ENCODE measurements at places on chromosomes 12 and 14. TPM values are rescaled to one million over a fixed set of nuclear protein-coding genes. Genes with fewer than 3 reads are reported as not detected.

- peak; percentile 70 for DNase-seq
These were observed 15.8 kb upstream of the VPS33A start for GRCh38 chr12:122282061-122282460.

GRCh38 chr14:100486025-100486828 lies 101.0 kb downstream of the BEGAIN start:
- DNase-seq, result peak; percentile 77

- no peak for DNase-seq
These were observed 96.2 kb downstream of the ITPR2 start for GRCh38 chr12:26736563-26737486.

The KRT6C gene
- total RNA-seq, result not detected

GRCh38 chr14:43105305-43105704 lies 1401.8 kb downstream of the FSCB start:
- DNase-seq, result no peak

DNA sequence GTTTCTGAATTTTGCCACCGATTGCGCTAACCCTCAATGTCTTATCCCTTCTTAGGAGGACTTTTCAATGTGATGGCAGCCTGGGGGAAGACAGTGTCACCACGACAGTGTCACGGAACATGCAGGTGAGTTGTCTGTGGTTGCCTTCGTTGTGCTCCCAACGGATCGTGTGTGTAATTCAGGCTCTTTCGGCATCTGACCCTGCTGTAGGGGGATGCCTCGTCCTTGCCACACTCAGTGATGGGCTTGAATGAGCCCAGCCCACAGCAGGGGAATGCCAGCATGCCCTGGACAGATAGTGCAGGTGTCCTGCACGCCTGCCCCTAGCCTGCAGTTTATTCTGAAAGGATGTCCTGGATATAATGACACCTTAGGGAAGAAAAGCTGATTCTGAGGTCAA lies 123.8 kb upstream of the RTL1 start:
- no peak for DNase-seq

DNA sequence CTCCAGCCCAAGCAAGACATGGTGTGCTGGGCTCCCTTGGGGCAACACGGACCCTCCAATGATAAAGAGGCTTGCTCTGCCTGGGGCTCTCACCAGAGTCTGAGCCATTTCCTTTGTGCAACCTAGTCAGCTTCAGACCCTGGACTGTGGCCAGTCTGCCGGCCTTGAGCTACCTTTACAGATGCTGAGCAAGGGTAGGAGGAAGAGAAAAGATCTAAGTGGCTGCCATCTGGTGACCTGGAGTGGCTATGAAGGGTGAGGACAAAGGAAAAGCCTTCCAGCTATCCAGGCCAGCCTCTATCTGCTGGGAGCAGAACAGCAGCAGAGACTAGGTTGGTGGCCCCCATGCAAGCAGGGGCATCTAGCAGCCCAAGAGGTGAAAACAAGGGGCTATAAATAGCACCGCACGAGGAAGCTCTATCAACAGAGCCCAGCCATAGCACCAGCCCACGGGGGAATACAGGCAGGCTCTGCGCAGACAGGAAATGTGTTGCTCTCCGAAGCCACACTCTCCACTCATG lies 230.1 kb downstream of the FOXN3 start:
- no peak for DNase-seq

DNA sequence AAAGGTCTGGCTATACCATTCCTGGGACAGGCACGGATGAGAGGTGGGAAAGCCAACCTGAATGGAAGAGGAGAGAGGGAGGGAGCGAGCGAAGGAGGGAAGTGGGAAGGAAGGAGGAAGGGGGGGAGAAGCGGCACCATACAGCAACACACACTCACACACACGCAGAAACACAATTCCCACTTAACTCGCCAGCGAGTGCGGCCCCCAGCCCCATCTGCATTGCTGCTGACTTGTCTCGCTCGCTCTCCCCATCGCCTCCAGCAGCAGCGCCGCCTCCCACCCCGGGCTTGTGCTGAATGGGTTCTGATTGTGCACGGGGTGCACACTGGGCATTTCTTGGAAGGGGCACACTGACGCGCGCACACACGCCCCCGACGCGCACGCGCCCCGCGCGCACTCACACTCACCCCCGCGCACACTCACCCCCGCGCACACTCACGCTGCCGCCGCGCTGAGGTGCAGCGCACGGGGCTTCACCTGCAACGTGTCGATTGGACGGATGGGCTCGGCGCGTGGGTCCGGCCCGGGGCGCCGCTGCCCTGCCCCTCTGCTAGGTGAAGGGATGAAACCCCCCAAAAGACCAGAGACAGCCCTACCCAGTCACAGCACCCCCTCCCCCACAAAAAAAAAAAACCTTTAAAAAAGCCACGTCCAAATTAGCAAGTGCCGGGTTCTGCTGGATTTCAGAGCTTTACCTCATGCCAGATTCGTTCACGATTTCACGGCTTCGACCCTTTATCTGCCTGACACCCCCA lies 685 bp downstream of the GRIN2B start:
- no peak for DNase-seq

The TPH2 gene
- total RNA-seq, result not detected

The ARHGAP9 gene
- 0.79 TPM for total RNA-seq

GRCh38 chr14:89486505-89486904 lies 69.5 kb upstream of the FOXN3 start:
- no peak for DNase-seq

The TMEM233 gene
- total RNA-seq, result not detected

DNA sequence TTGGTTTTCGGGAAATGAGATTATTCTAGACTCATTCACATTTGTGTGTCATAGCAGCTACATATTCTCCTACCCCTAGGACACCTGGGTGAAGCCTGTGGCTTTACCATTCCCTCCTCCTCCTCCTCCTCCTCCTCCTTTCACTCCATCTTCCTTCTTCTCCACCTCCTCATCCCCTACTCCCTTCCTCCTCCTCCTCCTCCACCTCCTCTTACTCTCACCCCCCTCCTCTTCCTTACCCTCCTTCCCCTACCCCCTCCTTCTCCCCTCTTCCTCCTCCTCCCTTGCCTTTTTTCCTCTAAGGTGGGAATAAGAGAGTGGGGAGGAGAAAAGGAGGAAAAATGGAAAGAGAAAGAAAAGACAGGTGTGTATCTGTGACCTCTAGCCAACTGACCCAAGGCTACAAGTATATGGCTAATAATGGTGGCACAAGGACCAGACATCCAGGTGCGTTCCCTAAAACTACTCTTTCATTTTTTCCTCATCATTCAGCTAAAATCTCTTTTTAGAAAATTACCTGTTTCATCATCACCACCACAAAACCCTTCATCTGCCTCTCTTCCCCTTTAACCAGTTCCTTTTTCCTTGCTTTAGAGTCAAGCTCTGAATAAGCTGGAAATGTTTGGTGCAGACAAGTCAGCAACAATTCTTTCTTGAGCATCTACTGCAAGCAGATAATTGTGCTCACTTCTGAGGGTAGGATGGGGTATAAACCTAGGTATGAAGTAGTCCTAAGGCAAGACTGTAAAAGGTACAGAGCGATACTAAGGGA lies 149.8 kb upstream of the FOXN3 start:
- no peak for DNase-seq

DNA sequence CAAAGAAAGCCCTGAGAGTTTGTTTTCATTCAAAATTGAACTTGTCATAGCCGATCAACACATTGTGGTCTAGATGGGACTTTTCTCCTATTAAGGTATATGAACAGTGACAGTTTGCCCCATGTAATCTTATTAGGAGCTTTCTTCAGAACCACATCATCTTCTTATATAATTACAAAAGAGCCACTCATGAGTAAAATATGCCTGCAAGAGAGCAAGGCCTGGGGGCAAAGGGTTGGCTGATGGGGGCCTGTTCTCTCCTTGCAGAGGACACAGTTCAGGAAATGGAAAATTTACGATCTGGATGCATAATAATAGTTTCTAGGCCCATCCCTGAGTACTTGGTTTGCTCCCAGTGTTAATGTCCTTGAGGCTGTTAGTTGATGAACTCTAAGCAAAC lies 87.8 kb downstream of the FLRT2 start:
- no peak for DNase-seq

- DNase-seq, result peak; percentile 11
These were observed 518 bp downstream of the GSKIP start for GRCh38 chr14:96363751-96364336.

- no peak for DNase-seq
These were observed 139.5 kb downstream of the DAD1 start for GRCh38 chr14:22449600-22449905.

- no peak for DNase-seq
These were observed 10.9 kb downstream of the LRTM2 start for GRCh38 chr12:1830981-1831963.

DNA sequence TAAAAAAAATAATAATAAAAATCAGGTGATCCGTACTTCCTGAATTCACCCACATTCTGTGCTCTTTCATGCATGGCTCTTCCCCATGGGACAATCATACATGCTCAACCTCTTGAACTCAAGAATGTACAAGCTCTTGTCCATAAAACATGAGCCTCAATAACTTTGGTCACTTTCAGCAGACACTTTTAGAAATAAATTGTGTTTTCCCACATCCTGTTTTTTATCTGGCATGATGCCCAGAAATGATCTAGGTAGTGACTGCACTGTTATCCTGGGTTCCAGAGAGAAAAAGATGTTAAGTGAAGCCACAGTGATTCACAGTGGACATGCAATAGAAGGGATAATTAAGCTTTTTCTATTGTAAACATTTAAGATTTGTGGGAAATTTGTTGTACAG lies 537.6 kb upstream of the TMEM132C start:
- peak; percentile 61 for DNase-seq

DNA sequence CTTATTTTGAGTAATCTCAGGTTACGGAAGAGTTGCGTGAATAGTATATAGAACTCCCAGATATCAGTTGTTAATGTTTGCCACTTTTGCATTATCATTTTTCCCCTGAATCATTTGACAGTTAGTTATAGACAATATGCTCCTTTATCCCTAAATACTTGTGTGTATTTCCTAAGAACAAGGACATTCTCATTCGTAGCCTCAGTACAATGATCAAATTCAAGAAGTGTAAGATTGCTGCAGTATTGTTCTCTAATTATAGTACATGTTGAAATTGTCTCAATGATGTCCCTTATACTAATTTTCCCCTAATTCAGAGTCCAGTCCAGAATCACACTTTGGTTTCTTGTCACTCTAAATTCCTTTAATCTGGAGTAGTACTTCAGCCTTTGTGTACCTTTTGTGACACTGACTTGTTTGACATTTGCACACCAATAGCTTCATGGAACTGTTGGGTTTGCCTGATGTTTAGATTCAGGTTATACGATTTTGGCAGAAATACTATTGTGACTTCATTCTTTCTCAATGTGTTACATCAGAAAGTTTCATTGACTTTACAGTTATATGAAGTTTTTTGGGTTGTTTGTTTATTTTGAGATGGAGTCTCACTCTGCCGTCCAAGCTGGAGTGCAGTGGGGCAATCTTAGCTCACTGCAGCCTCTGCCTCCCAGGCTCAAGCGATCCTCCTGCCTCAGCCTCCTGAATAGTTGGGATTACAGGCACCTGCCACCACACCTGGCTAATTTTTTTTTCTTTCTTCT lies 13.1 kb downstream of the DYNC1H1 start:
- no peak for DNase-seq

The GALNT4 gene
- 8.1 TPM for total RNA-seq

The P2RX2 gene
- not detected for total RNA-seq

DNA sequence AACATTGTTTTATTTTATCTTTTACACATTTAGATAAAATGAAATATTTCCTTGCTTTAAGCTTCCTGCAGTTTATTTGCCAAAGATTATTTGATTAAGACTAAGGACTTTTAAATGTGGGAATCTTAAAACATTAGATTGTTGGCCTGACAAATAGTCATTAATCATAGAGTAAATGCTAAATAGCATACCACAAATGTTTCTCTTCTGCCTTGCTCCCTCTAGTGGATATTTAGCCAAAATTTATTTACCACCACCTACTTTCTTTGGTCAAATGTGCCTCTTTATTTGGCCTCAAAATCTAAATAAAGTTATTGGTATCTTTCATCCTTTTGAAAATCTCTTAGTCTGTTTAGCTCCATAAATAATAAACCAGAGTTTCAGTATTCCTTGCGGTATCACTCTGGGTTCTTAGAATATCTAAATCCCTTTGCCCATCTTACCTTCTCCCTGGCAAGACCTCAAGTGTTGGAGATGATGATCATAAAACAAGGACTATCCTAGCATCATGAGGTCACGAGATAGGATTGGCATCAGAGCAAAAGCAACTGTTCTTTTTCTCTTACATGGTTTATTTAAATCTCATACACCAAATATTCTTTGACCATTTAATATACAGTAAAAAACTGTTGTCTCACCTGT lies 150.6 kb upstream of the AEBP2 start:
- peak; percentile 43 for DNase-seq

DNA sequence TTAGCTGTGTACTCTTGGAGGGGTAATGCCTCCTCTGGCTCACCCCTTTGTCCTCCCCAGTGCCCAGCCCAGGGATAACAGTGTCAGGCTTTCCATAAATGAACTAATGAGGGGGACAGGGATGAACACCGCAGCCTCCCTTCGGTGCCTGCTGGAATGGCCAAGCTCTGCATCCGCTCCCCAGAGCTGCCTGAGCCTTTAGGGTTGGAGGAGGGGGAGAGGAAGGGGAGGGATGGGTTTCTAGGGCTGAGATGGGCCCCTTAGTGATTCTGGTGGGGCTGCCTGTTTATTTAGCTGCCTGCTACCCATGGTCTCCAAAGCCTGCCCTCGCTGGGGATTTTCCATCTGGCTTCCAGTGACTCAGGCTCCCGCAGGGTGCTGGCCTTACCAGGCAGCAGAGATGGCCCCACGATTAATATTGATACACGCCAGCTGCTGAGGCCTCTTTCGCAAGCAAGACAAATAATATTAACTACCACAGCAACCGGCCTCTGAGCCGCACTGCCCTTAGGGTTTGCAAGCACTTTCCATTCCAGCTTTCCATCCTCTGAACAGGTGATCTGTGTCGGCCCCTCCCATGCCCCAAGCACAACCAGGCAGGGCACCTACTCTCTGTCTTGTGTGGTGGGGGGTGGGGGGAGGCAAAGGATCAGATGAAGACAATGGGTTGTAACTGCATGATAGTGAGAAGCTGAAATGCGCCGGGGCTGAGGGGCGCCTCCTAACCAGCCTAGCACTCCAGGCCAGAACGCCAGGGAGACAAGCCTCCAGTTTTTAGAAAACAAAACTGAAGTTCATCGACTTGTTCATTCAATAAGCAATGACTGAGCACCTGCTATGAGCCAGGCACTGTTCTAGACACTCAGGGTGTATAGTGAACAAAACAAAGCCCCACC lies 56.7 kb downstream of the C14orf132 start:
- DNase-seq, result peak; percentile 55

The SLC2A14 gene
- not detected for total RNA-seq

DNA sequence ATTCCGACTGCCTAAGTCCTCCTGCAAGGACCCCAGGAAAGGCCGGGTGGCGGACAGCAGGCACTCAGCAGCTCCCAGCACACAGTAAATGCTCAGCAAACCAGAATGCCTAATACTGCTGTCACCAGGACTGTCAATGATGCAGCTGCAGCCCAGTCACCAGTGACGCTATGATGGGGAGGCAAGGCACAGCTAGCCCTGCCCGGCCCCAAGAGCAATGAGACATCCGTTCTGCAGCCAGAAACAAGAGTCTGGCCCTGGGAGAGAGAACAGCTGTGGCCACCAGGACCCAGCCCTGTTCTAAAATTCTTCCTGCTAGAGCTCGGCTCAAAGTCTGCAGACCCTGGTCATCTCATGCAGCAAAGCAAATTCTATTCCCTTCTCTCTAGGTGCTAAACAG lies 69.8 kb downstream of the NCOR2 start:
- no peak for DNase-seq

All from A172 (cell line).